ENCODE measurements at places on chromosomes 12 and 14. TPM values are rescaled to one million over a fixed set of nuclear protein-coding genes. Genes with fewer than 3 reads are reported as not detected.

KLRK1 gene
- 0.54 TPM for polyA plus RNA-seq

DNA sequence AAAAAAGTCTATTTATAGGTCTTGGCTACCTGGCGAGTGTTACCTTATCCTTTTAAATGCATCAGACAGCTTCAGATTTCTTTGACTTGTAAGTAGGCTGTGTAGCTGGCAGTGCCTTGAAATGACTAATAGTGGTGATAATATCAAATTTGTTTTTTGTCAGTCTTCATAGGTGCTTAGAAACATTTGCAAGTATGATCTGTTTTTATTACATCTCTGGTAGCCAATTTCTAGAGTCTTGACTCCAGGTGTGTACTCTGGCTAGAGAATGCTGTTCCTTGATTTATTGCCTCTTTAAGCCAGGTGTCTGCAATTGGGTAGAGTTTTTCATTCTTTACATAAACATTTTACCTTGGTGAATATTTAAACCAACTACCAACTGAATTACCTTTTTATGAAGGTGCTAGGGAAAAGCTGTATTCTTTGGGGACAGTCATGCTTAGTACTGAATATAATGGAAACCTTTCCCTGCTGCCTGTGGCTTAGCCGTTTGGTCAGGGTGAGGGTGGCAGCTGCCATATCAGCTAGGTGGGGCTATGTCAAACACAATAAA is 32.6 kb downstream of the MLXIP start:
- DNase-seq: no peak

DNA sequence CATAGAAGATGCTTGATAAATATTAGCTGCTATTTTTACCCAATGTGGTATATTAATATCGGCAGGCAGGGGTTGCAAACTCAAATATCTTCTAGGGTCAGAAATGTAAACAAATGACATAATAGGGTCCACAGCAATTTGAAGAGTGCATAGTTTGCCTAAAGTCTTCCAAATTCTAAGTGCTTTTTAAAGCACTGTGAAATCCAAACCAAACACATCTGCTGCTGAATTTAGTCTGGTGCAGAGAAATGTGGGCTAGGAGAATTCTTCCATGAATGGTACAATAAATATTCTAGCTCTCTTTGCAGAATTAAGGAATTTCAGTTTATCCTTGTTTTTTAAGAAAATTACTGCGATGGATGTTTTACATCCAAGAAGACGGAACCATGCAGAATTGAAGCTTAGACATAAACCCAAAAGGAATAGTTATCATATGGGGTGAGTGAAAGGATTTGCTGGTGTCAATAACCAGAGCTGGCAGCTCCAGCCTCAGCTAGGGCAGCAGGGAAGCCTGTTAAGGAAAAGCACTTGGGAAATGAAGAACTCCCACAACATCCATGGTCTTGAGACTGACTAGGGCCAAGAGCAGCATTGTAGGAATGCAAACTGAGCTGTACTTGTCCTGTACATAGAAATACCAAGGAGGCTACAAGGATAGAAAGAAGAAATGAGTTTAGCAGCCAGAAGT is 65.5 kb downstream of the PTPRR start:
- no peak for DNase-seq

GRCh38 chr12:2959505-2960389 is 550 bp downstream of the TEAD4 start:
- DNase-seq: peak; percentile 65

GRCh38 chr12:5072311-5072710 is 28.6 kb downstream of the KCNA5 start:
- no peak for DNase-seq

All from ovary (tissue), 10 donors.